ENCODE measurements at places on chromosomes 16 and 17. TPM values are rescaled to one million over a fixed set of nuclear protein-coding genes. Genes with fewer than 3 reads are reported as not detected.

- DNase-seq, result no peak
- H3K4me3 ChIP-seq, result no peak overlapping the region
- H3K27me3 ChIP-seq, result peaks cover 10% of the 10 kb centered on the region
- no peaks in the 10 kb centered on the region for H3K36me3 ChIP-seq
Measured at GRCh38 chr17:45008216-45008615, 40.1 kb upstream of the C1QL1 start.

- H3K4me3 ChIP-seq, result no peak overlapping the region
- H3K36me3 ChIP-seq, result peaks cover 77% of the 10 kb centered on the region
- no peaks in the 10 kb centered on the region for H3K27me3 ChIP-seq
- no peak for DNase-seq
- H3K27ac ChIP-seq, result no peak overlapping the region
Measured at GRCh38 chr16:30736995-30737793, 11.0 kb upstream of the PHKG2 start.

Gene KCNH6
- total RNA-seq, result not detected

Gene TBX6
- 0.47 TPM for total RNA-seq

Gene NDRG4
- total RNA-seq, result 2.8 TPM

GRCh38 chr16:50613281-50613963 lies 65.2 kb downstream of the NKD1 start:
- H3K36me3 ChIP-seq, result peaks cover 2% of the 10 kb centered on the region
- peaks cover 17% of the 10 kb centered on the region for H3K4me1 ChIP-seq
- DNase-seq, result no peak

- H3K4me1 ChIP-seq, result peaks cover 20% of the 10 kb centered on the region
- H3K27me3 ChIP-seq, result no peaks in the 10 kb centered on the region
- no peak for DNase-seq
Measured at GRCh38 chr17:28841901-28842281, 699 bp downstream of the FAM222B start.

GRCh38 chr17:61254904-61255303 lies 144.7 kb upstream of the TBX2 start:
- no peaks in the 10 kb centered on the region for H3K4me1 ChIP-seq
- no peak for DNase-seq
- H3K4me3 ChIP-seq, result no peak overlapping the region
- no peak overlapping the region for H3K27ac ChIP-seq
- no peaks in the 10 kb centered on the region for H3K27me3 ChIP-seq
- no peaks in the 10 kb centered on the region for H3K36me3 ChIP-seq

All from CD4-positive, alpha-beta T cell (primary cell).